ENCODE measurements at places on chromosomes 11 and 22. TPM values are rescaled to one million over a fixed set of nuclear protein-coding genes. Genes with fewer than 3 reads are reported as not detected.

IFITM1 gene
- total RNA-seq = 1,465 TPM

SLC22A8 gene
- total RNA-seq = not detected

MMP8 gene
- not detected for total RNA-seq

DNA sequence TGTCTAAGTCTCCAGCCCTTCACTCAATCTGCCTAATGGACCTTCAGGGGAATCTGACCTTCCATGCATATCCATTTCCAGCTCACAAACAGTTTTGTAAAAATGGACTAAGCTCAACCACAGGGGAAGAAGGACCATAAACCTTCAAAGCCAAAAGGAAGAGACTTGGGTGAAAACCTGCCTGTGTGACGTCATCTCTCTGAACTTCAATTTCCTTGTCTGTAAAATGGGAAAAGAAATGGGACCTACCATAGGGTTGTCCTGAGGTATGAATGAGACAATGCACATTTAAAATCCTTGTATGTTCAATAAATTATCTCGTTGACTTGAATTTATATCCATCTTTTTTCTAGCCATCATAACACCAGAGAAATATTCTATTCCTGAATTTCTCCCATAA lies 370.7 kb downstream of the INSC start:
- H3K27ac ChIP-seq = no peak overlapping the region
- DNase-seq = no peak
- H3K27me3 ChIP-seq = no peaks in the 10 kb centered on the region
- H3K36me3 ChIP-seq = no peaks in the 10 kb centered on the region
- H3K4me3 ChIP-seq = no peak overlapping the region

DNA sequence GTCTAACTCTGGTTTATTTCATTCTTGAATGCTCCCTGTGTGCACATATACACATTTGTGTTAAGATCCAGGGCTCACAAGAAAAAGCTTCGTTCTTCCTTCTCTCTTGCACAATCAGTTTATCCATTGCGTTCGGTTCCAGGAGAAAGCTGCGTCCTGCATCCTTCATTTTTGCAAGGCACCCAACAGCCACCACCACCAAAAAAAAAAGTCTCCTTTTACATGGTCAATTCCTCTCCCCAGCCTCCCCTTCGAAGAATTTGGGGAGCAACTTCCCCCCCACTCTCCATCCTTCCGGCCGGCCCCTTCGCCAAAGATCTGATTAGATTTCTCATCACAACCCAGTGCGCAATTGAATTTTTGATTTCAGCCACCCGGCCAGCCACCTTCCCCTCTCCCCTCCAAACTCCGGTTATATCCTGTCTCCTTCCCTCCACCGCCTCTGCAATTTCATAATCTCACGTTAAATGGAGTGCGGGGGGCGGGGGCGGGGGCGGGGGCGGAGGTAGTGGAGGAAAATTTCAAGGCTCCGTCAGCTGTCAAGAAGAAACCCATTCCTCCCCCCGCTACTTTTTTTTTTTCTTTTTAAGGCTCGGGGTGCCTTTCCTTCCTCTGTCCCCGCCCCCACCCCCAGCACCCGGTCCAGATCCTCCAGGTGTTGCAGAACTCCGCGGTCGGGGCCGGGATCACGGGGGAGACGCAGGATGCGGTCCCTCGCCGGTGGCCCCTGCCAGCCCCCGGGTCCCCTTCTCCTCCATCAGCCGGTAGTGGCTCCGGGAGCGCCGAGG lies 1166.5 kb downstream of the LRRC4C start:
- peaks cover 7% of the 10 kb centered on the region for H3K4me1 ChIP-seq
- no peaks in the 10 kb centered on the region for H3K36me3 ChIP-seq
- H3K4me3 ChIP-seq = no peak overlapping the region
- peaks cover 22% of the 10 kb centered on the region for H3K27me3 ChIP-seq

- H3K36me3 ChIP-seq = no peaks in the 10 kb centered on the region
- peaks cover 2% of the 10 kb centered on the region for H3K27me3 ChIP-seq
- H3K4me1 ChIP-seq = no peaks in the 10 kb centered on the region
- H3K27ac ChIP-seq = no peak overlapping the region
- no peak overlapping the region for H3K4me3 ChIP-seq
- DNase-seq = no peak
Observed at GRCh38 chr11:1219446-1219833, 3.4 kb upstream of the MUC5B start.

GRCh38 chr11:120425527-120425926 lies 86.0 kb upstream of the GRIK4 start:
- no peak overlapping the region for H3K4me3 ChIP-seq
- H3K36me3 ChIP-seq = no peaks in the 10 kb centered on the region
- DNase-seq = no peak
- H3K4me1 ChIP-seq = no peaks in the 10 kb centered on the region
- no peak overlapping the region for H3K27ac ChIP-seq
- no peaks in the 10 kb centered on the region for H3K27me3 ChIP-seq

- H3K27ac ChIP-seq = no peak overlapping the region
- H3K4me1 ChIP-seq = peaks cover 17% of the 10 kb centered on the region
- H3K36me3 ChIP-seq = peaks cover 1% of the 10 kb centered on the region
- peaks cover 31% of the 10 kb centered on the region for H3K27me3 ChIP-seq
Observed at GRCh38 chr22:37817705-37818408, 5.3 kb upstream of the GALR3 start.

GRCh38 chr22:44119669-44120313 lies 60.9 kb upstream of the PARVG start:
- no peak overlapping the region for H3K27ac ChIP-seq
- H3K4me3 ChIP-seq = no peak overlapping the region
- no peaks in the 10 kb centered on the region for H3K27me3 ChIP-seq
- H3K36me3 ChIP-seq = no peaks in the 10 kb centered on the region
- no peaks in the 10 kb centered on the region for H3K4me1 ChIP-seq

DNA sequence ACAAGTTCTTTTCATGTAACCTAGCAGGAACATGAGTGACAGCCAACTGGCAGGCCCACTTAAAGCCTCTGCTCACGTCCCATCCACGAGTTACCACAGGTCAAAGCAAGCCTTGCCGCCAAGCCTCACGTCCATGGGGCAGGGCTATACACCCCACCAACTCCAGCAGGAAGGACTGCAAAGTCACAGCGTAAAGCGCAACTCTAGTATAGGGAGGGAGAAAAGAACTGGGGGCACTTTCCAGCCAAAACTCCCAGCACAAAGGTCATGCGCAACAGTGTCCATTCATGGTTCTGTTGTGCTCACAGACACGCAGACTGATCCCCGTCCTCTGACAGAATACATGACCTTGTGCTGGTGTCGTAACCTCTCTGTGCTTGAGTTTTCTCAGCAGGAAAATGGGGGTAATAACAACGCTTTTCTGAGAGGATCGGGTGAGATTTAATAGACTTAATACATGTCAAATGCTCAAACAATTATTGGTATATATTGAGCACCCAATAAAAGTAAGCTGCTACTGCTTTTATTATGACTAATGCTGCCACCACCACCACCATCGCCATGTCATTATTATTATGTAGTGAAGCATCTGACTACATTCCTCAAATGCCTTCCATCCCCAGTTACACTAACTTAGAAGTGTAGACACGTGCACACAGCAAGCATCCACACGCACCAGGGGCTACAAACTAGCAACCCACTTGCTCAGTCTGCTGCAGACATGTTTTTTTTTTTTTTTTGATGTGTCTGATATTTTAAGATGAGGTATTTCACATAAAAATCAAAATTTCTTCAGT lies 104.4 kb upstream of the PARVA start:
- no peaks in the 10 kb centered on the region for H3K36me3 ChIP-seq
- no peak overlapping the region for H3K27ac ChIP-seq

GRCh38 chr11:12625438-12626071 lies 48.7 kb upstream of the TEAD1 start:
- DNase-seq = no peak
- no peak overlapping the region for H3K27ac ChIP-seq
- no peaks in the 10 kb centered on the region for H3K36me3 ChIP-seq
- no peak overlapping the region for H3K4me3 ChIP-seq
- peaks cover 6% of the 10 kb centered on the region for H3K27me3 ChIP-seq
- no peaks in the 10 kb centered on the region for H3K4me1 ChIP-seq

- no peaks in the 10 kb centered on the region for H3K4me1 ChIP-seq
- no peaks in the 10 kb centered on the region for H3K36me3 ChIP-seq
- no peak overlapping the region for H3K27ac ChIP-seq
- DNase-seq = no peak
- peaks cover 18% of the 10 kb centered on the region for H3K27me3 ChIP-seq
Observed at GRCh38 chr11:119404872-119405271, 18.1 kb downstream of the THY1 start.

DNA sequence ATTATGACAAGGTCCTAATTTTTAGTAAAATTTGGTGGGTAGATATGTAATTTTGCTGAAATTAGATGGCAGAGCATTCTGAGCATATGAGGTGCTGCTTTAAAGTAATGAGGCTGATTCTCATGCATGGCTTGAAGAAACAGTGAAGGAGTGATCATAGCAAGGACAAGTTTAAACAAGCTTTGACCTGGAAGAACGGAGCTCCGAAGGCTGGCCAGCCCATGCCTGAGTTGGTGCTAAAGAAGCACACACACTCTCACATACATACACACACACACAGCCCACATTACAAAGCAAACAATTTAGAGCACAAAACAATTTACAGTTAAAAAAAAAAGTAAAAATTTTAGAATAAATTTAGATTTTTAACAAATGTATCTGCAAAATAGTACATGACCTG lies 150.7 kb downstream of the DCDC1 start:
- peaks cover 5% of the 10 kb centered on the region for H3K27me3 ChIP-seq
- H3K36me3 ChIP-seq = no peaks in the 10 kb centered on the region
- H3K4me1 ChIP-seq = no peaks in the 10 kb centered on the region
- no peak overlapping the region for H3K27ac ChIP-seq

- no peaks in the 10 kb centered on the region for H3K4me1 ChIP-seq
- H3K27me3 ChIP-seq = no peaks in the 10 kb centered on the region
- no peak for DNase-seq
- H3K27ac ChIP-seq = no peak overlapping the region
- H3K4me3 ChIP-seq = no peak overlapping the region
Observed at GRCh38 chr11:75931124-75931523, 116.1 kb downstream of the UVRAG start.

GRCh38 chr11:62542750-62543567 lies 3.6 kb downstream of the AHNAK start:
- H3K27ac ChIP-seq = peak overlapping the region; percentile 80
- H3K4me3 ChIP-seq = peak overlapping the region; percentile 98
- H3K4me1 ChIP-seq = peaks cover 76% of the 10 kb centered on the region
- peak; percentile 75 for DNase-seq

- no peak for DNase-seq
- H3K27ac ChIP-seq = no peak overlapping the region
- H3K36me3 ChIP-seq = no peaks in the 10 kb centered on the region
Observed at GRCh38 chr11:92455210-92455790, 230.7 kb downstream of the FAT3 start.

GRCh38 chr11:75422248-75423231 lies 10.5 kb downstream of the KLHL35 start:
- H3K27ac ChIP-seq = no peak overlapping the region
- DNase-seq = no peak
- no peaks in the 10 kb centered on the region for H3K36me3 ChIP-seq
- no peak overlapping the region for H3K4me3 ChIP-seq
- H3K4me1 ChIP-seq = no peaks in the 10 kb centered on the region
- H3K27me3 ChIP-seq = peaks cover 2% of the 10 kb centered on the region

DNA sequence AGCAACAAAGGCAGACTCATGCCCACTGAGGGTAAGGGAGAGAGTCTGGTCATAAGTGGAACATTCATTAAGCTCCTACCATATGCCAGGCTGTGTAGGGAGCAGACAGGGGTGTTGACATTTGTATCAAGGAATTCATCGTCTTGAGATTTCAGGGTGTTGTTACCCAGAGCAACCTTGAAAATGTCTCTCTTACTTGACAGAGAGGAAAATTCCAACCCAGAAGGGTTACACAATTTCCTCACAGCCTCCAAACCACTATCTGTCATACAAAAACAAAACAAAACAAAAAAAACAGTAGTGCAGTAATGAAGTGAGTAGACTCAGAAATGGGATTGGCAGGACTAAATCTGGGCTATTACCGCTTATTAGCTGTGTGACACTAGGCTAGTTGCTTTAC lies 113.2 kb downstream of the MIAT start:
- H3K4me3 ChIP-seq = no peak overlapping the region
- H3K27ac ChIP-seq = no peak overlapping the region
- peaks cover 19% of the 10 kb centered on the region for H3K36me3 ChIP-seq
- peaks cover 5% of the 10 kb centered on the region for H3K4me1 ChIP-seq

CDKN1C gene
- 0.29 TPM for total RNA-seq

MAML2 gene
- total RNA-seq = 23.4 TPM

GRCh38 chr22:27581688-27582087 lies 219.9 kb downstream of the MN1 start:
- no peaks in the 10 kb centered on the region for H3K36me3 ChIP-seq
- H3K4me3 ChIP-seq = no peak overlapping the region
- H3K27ac ChIP-seq = no peak overlapping the region
